Fibroblast of skin of right quadriceps (primary cell): ENCODE measurements at places on chromosomes 3 and 15.
A peak's percentile ranks its signal among the peaks of the same experiment; 100 is the strongest.

GRCh38 chr3:123377243-123377740, 71.6 kb downstream of the ADCY5 start:
- DNase-seq = no peak

DNA sequence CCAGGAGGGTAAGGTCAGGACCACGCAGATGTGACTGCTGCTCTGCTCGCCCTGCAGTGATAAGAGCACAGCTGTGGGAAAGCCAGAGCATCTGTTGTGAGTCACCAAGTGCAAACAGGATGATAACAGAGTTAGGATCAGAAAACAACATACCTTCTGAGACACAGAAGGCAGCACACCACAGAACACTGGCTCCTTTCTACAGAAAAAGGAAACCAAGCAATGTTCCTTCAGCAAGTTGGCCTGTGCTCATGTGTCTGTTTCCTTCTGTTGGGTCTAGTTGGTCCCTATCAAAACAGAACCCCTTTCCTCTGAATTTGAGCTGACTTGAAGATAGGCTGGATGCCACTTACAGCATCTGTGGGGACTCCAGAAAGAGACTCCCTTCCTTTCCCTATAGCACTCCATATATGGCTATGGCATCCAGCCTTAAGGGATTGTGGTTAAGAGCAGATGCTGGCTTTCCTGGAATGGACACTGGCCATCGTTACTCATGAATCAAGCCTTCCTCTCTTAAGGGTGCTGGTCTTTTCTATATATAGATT, 440.7 kb upstream of the THBS1 start:
- DNase-seq = peak; percentile 99

DNA sequence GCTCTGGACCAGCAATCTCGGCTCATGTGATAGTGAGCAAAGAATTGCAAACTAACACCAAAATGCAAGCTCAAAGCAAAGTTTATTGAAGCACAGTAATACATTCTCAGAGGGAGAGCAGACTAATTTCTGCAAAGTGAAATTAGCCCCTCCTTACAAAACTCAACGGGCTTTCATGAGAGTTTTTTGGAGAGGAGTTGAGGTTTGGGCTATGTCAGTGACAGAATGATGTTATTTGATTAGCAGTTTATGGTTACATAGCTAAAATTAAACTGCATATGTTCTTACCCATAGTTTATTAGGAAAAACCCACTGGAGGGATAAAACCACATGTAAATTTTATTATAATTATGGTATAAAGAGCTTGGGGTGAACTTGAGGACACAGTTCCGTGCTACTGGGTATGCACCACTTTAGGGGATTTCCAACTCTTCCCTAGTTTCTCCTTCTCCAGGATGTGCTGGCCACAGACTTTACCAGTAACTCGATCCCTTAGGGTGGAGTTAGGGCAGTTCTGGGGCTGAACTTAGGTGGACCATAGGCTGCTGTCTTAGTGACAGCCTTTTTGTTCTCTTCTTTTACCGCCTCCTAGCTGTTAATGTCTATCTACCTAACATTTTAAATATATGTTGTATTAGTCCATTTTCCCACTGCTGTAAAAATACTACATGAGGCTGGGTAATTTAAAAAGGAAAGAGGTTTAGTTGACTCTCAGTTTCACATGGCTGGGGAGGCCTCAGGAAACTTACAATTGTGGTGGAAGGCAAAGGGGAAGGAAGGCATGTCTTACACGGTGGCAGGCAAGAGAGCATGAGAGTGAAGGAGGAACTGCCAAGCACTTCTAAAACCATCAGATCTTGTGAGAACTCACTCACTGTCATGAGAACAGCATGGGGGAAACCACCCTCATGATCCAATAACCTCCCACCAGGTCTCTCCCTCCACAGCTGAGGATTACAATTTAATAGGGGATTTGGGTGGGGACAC, 8.9 kb upstream of the AADACL2 start:
- peak; percentile 46 for DNase-seq

- DNase-seq = no peak
Measured at GRCh38 chr15:100218434-100218833, 123.3 kb downstream of the ADAMTS17 start.

DNA sequence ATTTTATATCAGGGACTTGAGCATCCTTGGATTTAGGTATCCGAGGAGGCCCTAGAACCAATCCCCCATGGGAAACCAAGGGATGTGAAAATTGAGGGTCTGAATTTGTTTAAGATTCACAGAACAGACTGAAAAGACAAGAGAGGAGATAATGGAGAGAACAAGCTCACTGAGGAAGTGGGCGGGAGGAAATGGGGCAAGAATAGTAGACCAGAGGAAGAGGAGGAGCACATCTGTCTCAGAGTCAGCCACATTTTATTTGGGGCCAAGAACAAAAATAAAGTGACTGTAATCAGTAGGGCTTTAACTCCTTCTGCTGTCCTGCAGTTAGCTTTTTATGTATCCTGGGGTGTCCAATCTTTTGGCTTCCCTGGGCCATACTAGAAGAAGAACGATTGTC, 63.8 kb downstream of the BLM start:
- DNase-seq = no peak

DNA sequence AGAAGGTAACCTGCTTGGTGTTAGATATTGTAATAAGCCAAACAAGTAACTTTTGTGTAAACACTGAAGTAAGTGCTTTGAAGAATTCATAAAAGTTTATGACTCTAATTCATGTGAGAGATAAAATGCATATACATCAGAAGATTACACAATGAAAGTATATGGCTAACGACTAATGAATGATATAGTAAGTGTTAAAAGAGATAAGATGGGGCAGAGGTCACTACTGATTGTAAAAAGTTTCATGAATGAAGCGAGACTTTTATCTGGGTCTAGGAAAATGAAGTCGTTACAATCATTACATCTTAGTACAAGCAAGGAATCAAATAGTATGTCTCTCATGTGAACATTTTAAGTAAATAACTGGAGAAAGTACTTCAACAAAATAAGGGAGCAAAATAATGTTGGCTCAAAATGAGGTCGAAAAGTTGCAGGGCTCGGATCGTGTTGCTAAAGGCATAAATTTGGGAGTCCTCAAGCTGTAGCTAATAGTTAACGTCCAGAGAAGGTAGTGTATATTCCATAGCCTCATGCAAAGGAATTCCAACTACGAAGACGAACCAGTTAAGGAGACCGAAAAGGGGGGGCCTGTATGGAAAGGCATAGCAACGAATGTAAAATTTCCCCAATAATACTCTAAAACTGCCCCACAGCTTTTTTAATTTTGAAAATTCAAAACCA, 984 bp upstream of the DUT start:
- DNase-seq = peak; percentile 25

- DNase-seq = no peak
Measured at GRCh38 chr15:46853600-46853999, 863.7 kb upstream of the SEMA6D start.

- DNase-seq = no peak
Measured at GRCh38 chr3:190516416-190516815, 2.5 kb downstream of the IL1RAP start.

DNA sequence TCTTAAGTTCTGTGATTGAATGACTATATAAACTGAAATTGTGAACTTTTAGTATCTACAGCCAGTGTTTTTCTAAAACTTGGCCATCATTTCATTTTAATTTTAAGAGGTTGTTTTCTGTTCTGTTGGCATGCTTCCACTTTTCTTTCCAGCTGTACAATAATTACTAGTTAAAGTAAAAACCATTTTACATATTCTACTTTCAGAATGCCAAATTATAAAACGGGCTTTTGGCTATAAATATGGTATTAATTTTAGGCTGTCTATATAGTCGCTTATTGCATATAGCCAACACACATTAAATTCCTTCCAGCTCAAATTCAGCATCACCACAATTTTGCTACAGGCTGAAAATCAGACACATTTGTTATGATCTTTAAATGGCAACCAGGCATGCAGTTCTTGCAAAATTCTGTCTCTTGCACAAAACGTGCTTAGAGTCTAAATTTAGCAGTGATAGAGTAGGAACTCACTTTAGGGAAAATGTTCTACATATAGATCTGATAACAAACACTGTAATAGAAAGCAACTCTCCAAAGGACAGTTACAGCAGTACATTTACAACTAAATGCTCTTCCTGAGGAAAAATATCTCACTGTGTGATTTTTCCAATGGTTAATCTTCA, 81.1 kb downstream of the BTD start:
- DNase-seq = peak; percentile 65

GRCh38 chr15:35827141-35827540, 281.2 kb upstream of the DPH6 start:
- peak; percentile 26 for DNase-seq

GRCh38 chr15:22228101-22228762, 147.9 kb downstream of the OR4M2 start:
- no peak for DNase-seq

GRCh38 chr3:4401441-4401840, 65.6 kb downstream of the SUMF1 start:
- peak; percentile 37 for DNase-seq

DNA sequence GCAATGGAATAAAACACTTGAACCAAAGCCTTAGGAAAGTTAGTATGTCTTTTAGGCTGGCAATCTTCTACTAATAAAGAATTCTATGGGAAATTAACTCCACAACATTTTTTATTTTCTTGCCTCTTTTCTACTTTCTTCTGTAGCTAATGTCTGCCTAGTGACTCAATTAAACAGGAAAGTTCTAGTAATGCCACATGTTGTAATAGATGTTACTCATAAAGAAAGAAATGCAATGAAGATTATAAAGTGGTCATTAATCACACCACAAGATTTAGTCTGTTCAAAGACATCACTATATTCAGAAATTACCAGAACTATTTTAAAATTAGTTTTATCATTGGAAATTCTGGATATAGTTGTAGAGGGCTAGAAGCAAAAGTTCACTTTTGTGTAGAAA, 329.7 kb downstream of the SI start:
- no peak for DNase-seq

GRCh38 chr15:97446138-97446537, 514.4 kb upstream of the ARRDC4 start:
- no peak for DNase-seq

- no peak for DNase-seq
Measured at GRCh38 chr3:185292238-185292637, 38.4 kb upstream of the EHHADH start.

DNA sequence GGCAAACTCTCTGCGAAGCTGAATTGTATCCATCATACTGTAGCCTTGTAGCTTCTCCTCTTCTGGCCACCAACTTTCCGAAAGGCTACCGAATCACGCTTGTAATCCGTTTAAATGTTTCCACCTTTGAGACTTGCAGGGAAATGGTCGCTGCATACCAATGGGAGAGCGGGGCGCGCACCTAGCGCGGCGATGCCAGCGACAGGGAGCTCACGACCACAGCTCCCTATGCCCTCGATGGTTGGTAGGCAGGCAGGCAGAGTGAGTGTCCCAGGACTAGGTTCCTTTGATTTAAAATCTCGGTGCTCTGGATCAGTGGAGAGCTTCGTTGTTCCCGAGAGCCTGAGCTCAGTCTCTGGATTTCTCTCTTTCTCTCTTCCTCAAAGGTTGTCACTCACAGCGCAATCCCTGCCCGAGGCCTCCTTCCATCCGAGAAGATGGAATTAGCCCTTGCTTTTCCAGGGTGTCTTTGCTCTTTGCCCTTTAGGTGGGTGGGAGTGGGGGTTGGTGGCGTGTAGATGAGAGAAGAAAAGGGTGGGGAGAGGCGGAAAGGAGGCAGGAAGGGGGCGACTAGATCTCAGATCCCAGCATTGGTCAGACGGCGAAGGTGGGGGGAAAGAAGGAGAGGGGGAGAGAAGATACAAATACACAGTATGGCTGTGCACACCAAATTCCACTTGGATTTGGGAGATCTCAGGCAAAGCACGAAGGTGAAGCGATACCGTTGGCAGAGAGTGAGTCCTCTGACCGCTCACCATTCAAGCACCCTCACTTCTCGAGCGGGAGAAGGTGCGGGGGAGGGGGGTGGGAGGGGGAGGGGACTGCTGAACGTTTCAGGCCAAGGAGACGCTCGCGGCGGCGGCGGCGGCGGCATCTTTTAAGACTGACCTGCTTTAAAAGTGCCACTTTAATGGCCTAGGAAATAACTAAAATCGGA, at the start of gene SLITRK3:
TSS of gene SLITRK3 (minus strand) at position 745 of the 937 bp plus-strand sequence. CDS start 5,554 bp downstream, outside the sequence.
- DNase-seq = no peak

DNA sequence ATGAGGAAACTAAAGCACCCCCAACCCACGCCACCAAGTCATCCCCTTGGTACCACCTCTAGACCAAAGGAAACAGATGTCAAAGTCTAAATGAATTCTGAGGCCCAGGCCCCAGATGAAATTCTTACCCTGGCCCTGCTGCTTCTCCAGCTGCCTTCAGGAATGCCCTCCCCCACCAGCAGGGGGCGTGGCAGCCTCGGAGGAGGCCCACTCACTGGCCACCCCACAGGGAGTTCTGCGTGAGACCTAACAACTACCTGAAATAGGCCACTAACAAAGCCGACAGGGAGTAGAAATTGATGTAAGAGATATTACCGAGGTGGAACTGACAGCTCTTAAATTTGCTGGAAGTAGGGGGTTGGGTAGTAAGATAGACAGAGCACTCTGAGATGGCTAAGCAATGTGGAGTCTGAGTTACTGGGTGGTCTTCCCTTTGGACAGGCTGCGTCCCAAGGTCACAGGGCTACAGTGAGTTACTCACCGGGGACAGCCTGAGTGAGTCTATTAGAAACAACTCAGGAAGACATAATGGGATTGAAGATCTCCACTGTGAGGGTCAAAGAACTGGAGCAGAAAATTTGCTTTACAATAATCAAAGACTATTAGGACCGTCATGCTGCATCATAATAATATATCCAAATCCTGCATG, 240.7 kb downstream of the SHOX2 start:
- DNase-seq = no peak

DNA sequence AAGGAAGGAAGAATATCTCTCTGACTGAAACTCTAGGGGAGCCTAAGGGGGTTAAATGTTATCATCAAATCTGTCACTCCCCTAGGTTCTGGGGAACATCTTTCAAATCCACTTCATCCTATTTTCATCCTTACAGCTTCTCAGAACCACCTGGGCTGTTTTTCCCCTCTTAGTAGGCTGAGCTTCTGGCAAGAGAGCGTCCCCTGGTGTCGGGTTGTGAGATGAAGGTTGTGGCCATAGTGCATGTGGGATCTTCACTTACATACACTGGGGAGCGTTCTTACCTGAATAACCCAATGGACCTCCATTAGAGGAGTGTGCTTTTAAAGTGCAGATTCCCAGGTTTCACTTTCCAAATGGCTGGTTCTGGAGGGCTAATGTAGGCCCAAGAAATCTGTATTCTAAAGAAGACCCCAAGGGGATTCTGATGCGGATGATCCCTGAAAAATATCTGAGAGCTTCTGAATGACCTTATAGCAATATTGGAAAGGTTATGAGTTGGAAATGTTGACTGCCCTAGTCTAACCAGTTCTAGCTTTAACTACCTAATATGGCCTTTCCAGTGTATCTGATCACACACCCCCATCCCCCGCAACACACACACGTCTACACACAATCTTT, 663.7 kb downstream of the AGBL1 start:
- DNase-seq = no peak

DNA sequence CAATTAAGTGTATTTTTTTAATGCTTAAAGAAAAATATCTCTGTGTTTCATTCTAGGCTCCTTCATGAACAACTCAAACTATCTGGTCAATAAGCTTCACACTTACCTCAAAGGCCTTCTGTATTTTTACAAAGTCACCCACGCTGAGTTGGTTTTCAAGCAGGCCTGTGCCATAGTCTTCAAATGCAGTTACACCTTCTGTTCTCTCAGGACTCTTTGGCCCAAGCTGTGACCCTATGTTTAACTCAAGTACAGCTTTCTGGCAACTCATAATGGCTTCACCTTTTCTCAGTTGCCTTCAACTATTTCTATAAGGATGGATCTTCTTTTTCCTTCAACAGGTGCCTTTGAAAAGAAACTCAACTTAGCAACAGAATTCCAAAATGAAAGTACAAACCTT, 587 bp downstream of the WDR49 start:
- DNase-seq = no peak

- no peak for DNase-seq
Measured at GRCh38 chr3:13544951-13545651, 3.8 kb upstream of the FBLN2 start.
